ENCODE measurements at places on chromosomes 3 and 15.

GRCh38 chr15:82802497-82802896, 3.4 kb downstream of the FSD2 start:
- DNase-seq: no peak

DNA sequence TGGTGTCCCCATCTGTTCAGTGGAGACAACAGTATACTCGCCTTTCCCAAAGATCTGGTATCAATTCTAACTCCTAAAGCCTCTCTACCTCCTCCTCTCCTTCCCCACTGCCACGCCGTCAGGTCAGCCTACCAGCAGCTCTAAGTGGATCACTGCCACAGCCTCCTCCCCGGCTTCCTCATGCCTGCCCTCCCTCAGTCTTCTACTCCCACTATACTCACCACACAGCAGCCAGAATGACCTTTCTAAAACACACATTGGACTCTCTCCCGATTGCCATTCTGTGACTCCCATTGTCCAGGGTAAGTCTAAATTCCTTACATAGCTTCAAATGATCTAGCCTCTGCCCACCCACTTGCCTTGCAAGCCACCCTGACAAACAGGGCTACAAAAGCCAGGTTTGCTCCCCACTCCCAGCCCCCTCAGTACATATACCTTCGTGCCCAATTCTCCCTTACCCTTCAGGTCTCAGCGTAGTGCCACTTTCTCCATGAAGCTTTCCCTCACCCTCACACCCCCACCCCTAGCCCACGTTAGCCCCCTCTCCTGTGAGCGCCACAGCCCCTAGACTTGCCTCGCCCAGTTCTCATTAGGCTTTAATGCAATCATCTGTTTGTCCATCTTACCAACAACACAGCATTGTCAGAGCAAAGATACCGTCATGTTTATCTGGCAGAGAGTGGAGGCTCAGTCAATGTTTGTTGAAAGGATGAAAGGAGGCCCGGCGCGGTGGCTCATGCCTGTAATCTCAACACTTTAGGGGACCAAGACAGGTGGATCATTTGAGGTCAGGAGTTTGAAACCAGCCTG, 9.5 kb upstream of the SEMA7A start:
- DNase-seq: no peak

DNA sequence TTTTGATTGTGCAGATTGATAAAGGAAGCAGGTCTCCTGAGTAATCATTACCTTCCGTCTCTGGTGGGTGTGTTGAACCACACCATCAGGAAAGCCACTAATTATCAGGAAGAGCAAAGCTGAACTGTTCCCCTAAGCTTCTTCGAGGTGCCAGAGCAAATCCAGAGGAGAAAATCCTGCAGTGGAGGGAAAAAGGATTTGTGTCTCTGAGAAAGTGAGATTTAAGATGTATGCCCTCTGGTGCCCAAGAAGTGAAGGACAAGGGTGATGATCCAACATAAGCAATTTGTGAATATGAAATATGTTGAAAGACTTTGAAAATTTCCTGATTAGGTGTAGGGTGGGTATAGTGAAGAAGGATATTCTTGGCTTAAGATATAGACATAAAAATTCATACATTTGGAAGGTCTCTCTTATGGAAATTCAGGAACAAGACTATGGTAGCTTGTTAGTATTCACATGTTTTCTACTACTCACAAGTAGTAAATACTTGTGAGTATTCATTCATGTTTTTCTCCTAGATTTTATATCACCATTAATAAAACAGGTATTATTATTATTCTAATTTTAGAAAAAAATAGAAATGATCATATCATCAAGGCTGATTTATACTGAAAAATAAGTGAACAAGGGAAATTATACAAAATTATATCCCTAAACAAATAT, 34.8 kb downstream of the COMMD2 start:
- DNase-seq: no peak

DNA sequence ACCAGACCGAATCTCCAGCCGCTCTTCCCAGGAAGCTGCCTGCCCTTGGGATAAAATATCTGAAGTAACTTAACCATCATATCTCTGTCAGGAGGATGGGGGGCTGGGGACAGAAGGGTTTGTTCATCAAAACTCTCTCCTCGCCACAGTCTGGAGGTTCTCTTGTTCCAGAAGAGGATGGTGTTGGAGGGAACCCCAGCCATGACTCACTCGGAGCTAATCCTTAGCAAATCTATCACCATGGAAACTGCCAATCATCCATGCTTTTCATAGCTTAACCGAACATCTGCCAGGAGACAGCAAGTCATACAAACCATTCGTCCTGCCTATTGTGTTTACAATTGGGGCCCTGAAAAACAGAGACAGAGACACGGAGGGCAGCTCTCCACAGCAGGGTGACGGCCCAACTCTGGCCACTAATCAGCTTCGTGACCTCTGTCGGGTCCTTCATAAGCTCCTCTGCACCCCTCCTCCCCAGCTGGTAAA, 73.8 kb upstream of the HEG1 start:
- no peak for DNase-seq

DNA sequence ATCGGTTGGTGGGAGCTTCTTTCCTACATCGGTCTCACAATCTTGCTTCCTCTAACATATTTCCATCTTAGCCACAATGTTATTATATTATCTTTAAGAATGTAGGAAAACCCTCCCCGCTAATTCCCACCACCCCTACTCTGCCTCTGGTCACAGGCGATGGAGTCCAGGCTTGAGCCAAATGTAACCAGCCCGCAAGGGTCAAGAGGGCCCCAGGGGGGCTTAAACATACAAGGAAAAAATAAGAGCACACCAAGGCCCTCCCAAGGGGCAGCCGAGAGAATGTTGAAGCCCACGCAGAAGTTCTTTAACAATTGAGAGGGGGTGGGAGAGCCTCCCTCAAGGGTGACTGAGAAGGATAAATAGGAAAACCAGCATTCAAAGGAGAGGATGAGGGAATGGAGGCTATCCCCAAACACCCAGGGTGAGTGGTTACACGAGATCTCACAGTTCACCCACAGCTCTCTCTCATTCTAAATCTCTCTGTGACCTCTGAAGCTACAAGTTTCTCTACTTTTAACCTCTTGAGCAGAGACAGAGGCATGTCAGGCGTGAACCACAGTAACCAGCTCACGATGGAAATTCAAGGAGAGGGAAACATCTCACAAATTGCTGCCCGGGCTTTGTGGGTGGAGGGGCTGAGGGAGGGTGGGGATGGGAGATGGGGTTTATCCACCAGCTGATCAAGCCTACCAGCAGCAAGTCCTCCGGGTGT, 31.4 kb upstream of the UACA start:
- no peak for DNase-seq

DNA sequence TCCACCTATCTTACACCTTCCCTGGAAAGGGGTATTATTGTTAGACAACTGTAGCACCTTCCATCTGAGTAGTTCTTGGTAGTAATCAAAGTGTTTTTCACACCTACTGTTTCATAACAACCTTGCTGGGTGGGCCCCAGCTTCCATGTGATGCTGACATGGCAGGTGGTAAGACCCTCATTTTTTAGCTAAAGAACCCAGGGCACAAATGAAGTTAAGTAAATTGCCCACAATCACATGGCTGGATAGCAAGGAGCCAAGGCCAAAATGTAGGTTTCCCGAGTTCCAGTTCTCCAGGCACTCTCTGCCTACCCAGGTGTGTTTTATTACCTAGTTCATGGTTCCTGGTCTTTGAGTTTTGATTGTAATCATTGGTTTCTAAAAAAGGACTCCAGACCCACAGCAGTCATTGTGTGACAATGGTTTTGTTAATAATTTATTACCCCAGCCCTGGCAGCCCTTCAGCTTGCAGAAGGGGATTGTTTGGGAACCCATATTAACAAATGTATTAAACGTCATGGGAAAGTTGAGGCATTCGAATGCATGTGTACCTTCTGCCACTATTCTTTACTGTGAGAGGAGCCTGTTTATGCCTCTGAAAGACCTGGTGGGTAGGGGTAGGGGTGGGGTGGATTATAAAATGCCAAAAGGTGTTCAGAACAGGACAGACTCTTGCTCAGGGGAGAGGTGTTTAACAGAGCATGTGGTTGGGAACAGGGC, 222.2 kb upstream of the BHLHE40 start:
- DNase-seq: no peak

- DNase-seq: peak; percentile 50
Measured at GRCh38 chr15:62344806-62345539, 179.9 kb upstream of the C2CD4B start.

DNA sequence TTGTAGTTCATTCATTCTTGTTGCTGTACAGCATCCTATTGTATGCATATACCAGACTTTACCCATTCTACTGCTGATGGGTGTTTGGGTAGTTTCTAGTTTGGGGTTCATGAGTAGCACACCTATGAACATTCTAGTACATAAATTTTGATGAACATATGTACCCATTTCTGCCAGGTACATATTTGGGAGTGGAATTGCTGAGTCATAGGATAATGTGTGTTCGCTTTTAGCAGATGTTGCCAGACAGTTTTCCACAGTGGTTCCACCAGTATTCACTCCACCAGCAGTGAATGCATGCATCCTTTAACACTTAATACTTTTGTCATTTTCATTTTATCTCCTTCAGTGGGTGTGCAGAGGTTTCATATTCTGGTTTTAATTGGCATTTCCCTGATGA, 3.4 kb upstream of the SCN5A start:
- no peak for DNase-seq

DNA sequence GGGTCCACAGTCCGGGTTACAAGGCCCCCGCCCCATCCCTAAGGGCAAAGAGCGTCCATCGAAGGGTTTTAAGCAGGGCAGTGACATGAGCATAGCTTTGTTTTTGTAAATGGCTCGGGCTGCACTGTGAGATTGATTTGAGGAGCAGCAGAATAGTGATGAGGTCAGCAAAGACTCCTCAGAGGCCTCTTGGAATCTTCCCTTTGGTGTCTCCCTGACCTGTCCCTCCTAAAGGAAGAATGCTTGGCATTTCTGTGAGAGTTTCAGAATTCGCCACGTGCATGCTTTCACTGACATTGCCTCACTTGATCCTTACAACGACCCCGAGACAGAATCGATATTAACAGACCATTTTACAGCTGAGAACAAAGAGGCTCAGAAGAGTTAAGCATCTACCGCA, 20.3 kb downstream of the LAMP3 start:
- no peak for DNase-seq

DNA sequence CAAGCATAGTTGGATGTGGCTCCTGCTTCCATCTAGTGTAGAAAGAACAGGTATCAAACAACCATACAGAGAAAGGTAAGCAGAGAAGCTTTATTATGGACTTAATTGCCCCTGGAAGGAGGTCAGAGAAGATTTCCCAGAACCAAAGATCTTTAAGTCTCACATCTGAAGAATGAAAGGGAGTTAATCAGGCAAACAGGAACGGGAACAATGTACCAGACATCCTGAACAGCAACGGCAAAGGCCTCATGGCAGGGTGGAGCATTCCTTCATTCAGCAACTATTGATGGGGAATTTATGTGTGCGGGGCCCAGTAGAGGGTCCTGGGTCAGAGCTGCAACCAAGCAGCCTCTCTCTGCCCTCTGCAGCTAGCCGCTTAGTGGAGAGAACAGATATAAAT, 61.5 kb downstream of the LMCD1 start:
- no peak for DNase-seq

DNA sequence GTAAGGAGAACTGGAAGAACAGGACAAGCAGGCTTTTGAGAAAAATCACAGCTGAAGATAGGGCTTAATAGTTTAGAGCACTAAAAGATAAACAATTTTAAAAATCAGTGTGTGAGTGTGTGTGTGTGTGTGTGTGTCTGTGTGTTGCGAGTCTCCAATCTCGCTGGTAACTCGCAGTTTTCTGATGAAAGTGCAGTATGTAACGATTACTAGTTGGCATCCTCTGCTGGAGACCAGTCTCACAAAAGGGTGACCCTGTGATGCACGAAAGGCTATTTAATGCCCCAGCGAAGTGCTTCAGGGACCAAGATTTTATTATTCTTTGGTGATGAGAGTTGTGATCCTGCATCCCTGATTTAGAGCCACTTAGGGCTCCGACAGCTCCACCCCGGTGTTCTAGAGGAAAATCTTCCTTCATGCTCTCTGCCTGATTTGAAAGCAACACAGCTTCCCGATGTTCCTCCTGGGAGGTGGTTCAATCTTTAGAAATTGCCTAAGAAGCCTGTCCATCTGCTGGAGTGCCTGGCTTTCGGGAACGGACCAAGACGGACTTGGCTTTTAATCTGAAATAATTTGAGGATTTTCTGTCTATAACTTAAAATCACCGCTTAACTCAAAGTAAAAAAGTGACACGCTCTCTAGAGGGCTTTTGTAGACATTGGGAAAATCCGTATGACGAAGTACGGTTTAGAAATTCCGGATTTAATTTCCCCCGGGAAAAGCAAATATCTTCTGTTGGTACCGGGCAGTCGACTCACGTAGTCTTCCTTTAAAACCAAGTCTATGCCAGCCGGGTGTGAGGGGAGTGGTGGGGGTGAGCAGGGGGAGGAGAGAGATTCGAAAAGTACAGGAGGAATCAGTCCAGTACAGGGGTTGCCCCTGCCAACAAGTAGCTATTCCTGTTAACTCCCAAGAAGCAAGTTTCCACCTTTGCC, 1.1 kb upstream of the ALCAM start:
- DNase-seq: no peak

GRCh38 chr3:18446149-18446825, 21.1 kb upstream of the SATB1 start:
- DNase-seq: no peak

DNA sequence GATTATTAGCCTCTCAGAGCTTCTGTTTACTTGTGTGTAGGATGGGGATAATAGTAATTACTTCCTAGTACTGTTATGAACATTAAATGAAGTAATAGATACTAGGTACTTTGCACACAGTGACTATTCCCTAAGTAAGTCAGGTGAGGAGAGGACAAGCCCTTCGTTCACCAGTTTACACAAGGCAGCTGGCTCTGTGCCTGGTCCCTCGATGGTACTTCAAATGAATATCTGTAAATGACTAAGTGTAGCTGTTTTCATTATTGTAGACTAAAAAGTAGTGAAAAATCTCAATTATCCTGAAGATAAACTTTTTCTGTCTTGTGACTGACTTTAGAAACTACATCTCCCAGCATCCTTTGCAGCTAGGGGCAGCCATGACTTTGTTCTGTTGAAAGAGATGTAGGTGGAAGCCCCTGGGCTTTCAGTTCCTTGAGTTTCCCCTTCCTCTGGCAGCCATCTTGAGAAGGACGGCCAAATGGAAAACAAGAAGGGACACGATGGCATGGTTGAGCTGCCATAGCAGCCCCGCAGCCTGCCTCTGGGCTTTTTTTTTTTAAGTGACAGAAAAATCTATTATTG, 11.7 kb upstream of the WNT7A start:
- DNase-seq: no peak

- no peak for DNase-seq
Measured at GRCh38 chr3:131782751-131783150, 252.1 kb downstream of the CPNE4 start.

- no peak for DNase-seq
Measured at GRCh38 chr3:160735826-160736225, 20.2 kb upstream of the PPM1L start.
